DMS 273 treated with DMSO at 0.1 percent for 48 hours (cell line): ENCODE measurements at places on chromosomes 7 and 10.

- no peak for DNase-seq
These were observed 285.9 kb upstream of the SMIM30 start for GRCh38 chr7:113404245-113404644.

DNA sequence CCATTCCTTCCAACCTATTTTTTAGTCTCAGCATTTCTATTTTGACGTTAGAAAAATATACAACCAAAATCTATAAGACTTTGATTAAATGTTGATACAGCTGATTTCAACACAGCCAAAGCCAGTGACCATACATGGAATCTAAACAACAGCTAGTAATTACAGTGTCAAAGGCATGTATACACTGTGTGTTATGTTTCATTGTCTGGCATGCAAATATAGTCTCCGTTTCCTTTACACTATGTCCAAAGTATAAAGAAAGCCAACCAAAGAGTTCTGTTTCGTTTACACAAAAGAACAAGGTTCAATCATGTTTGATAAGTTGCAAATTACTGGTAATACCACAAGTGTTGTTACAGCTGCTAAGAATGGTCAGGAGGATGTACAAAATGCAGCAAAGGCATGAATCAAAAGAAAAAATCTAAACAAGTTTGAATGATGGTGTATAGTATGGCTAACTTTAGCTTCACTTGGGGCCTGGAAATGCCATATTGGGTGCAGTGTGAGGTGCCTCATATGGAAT, 268.3 kb upstream of the FERD3L start:
- DNase-seq: no peak

GRCh38 chr10:11877591-11877905, 54.4 kb downstream of the PROSER2 start:
- no peak for DNase-seq

DNA sequence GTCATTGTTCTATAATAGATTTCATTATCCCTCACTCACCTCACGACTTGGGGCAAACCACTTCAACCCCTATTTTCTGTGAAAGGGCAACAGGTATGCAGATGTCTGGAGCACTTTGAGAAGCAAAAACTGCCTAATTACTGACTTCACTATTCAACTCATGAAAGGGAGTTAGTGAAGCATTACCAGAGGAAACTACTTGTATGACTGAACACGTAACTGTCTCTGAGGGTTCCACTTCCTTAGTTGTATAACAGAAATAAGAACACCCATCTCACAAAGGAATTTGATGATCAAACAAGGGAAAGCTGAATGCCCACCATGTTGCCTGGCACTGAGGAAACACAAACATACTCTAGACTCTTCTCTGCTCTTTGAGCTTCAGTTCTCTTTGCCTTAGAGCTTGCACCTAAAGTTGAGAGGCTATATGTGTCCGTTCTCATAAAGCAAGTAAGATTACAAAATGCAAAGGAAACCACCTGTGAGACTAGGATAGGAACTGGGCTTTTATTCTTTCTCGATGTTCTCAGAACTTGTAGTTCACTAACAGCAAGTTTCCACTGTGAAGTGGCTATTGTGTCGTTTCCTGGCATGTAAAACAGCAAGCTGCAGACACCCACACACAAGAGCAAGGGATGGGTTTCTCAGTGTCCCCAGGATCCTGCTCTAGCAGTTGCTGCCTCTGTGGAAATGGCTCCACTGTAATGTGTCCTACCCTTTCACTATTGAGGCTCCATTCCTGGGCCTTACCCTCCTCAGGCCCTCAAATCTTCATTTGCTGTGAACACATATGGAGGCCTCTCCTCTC, 2.6 kb downstream of the TMEM243 start:
- no peak for DNase-seq

- no peak for DNase-seq
These were observed 980 bp downstream of the ADAMTS14 start for GRCh38 chr10:70673043-70673928.

DNA sequence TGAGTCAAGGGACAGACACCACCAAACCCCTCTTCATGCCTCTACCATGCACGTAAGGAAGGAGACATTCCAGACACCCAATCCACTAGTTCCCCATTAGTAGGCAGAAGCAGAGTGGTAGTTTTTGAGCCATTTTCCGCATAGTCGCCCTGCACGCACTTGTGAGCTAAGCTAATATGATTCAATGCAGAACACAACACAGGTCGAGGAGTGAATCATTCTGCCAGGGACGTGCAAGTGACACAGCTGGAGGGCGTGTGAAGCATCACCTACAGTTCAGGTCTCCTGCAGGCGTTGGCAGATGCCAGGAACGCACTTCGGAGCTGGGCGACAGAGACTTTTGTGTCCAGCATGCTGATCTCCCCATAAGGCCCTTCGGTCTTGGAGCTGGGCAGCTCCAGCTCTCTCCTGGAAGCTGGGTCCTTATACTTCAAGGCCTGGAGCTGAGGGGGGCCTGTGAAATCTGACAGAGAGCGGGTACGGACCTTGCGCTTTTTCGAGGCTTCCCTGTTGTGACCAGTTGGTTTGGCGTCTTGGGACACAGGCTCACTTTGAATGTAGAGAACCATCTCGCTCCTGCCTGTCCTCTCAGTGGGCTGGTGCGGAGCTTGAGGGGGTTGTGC, 102.4 kb downstream of the SVIL start:
- no peak for DNase-seq

GRCh38 chr7:27073076-27073475, 22.7 kb downstream of the HOXA1 start:
- no peak for DNase-seq

DNA sequence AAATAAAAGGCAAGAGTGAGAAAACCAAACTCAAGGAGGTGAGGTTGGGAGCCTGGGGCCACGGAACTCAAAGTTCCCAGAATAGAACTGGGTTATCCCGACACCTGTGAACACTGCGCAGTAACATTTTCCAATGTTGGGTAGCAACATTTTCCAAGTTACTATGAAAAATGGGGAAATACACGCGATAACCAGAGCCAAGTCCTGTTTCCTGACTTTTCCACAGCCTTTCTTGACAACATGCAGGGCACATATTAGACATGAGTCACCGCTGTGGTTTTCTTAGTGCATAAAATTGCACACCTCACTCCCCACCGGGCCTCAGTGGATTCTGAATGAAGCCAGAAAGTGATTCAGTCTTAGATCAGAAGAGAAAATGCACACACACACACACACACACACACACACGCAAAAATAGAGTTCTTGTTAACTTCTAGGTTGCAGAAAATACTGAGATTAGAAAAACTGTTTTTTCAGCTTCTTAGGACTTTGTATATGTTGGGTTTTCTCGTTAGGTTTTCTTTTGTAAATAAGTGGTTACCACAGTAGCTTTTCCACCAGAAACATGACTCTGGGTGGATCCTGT, 70.0 kb downstream of the CAMK1D start:
- no peak for DNase-seq

DNA sequence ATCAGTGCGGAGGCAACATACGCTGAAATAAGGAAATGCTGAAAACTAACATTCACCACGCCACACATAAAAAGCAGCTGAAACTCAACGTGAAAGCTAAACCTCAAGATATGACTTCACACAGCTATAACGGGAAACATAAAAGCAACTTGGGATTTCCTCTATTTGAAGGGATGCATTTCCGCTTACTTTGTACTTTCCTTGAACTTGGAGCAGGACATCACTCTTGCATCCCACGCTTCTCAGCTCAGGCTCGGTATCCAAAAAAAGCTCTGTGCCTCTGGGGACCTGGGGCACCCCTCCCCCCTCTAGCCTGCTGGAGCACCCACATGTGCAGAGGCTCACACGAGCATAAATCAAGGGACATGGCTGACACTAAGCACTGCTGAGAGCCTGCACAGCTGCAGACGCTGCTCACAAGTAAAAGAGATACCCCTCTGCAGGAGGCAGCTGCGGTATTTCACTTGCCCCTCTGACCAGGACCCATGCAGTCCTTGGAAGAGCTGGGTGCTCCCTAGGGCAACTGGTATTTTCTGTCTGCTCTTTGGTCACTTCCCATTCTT, 34.2 kb downstream of the PARD3 start:
- no peak for DNase-seq

GRCh38 chr7:47905076-47905920, 43.0 kb downstream of the PKD1L1 start:
- DNase-seq: no peak
